Lung (tissue), 17 donors: ENCODE measurements at places on chromosomes 4 and X. TPM values are rescaled to one million over a fixed set of nuclear protein-coding genes. Genes with fewer than 3 reads are reported as not detected.

The XPNPEP2 gene
- 1.9 TPM for total RNA-seq

GRCh38 chrX:119605464-119606279 is 552 bp downstream of the NKRF start:
- H3K27ac ChIP-seq: peak overlapping the region; percentile 94
- no peaks in the 10 kb centered on the region for H3K27me3 ChIP-seq
- no peaks in the 10 kb centered on the region for H3K36me3 ChIP-seq

- H3K36me3 ChIP-seq: no peaks in the 10 kb centered on the region
- no peak for DNase-seq
- H3K27ac ChIP-seq: no peak overlapping the region
- no peaks in the 10 kb centered on the region for H3K4me1 ChIP-seq
These were observed 25.2 kb upstream of the SORCS2 start for GRCh38 chr4:7166981-7167700.

- H3K36me3 ChIP-seq: no peaks in the 10 kb centered on the region
- H3K4me3 ChIP-seq: no peak overlapping the region
- peaks cover 17% of the 10 kb centered on the region for H3K27me3 ChIP-seq
- DNase-seq: no peak
These were observed 16.0 kb upstream of the VSIG1 start for GRCh38 chrX:108028854-108029253.

DNA sequence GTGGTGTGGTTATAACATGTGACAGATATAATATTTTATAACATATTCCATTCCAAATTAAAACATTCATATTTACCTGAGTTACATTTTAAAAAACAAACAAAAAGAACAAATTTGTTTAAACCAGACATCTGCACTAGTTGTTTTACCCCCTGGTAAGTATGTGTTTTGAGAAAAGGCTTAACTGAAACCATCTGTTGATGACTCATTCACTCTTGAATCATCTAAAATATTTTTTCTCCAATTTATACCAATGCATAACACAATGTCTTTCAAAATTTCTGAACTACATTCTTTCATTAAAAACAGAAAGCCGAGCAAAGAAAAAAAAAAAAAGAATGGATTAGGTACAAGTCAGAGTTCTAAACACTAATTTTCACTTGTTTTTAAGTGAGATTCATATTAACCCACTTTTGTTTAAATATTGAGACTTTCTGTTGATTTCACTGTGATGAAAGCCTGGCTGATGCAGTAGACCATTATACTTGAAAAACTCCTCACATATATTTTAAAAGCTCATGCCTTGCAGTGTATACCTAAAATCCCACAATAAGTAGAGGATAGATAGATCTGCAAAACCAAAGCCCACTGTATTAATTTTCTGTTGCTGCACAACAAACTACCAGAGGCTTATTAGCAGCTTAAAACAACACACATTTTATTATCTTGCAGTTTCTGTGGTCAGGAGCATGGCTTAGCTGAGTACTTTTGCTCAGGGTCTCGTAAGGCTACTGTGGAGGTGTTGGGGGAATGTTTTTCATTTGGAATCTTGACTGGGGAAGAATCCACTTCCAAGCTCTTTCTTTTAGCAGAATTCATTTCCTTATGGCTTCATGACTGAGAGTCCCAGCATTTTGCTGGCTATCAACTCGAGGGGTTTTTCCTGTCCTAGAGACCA is 221.5 kb downstream of the PCDH18 start:
- H3K27me3 ChIP-seq: no peaks in the 10 kb centered on the region
- H3K36me3 ChIP-seq: no peaks in the 10 kb centered on the region
- H3K4me1 ChIP-seq: no peaks in the 10 kb centered on the region
- DNase-seq: peak; percentile 42

The IL2 gene
- 1.4 TPM for total RNA-seq

- no peaks in the 10 kb centered on the region for H3K36me3 ChIP-seq
- H3K27me3 ChIP-seq: no peaks in the 10 kb centered on the region
- H3K4me1 ChIP-seq: no peaks in the 10 kb centered on the region
- H3K27ac ChIP-seq: no peak overlapping the region
- no peak overlapping the region for H3K4me3 ChIP-seq
These were observed 21.2 kb upstream of the PDE6B start for GRCh38 chr4:604131-604530.

The SHOX gene
- total RNA-seq: not detected

DNA sequence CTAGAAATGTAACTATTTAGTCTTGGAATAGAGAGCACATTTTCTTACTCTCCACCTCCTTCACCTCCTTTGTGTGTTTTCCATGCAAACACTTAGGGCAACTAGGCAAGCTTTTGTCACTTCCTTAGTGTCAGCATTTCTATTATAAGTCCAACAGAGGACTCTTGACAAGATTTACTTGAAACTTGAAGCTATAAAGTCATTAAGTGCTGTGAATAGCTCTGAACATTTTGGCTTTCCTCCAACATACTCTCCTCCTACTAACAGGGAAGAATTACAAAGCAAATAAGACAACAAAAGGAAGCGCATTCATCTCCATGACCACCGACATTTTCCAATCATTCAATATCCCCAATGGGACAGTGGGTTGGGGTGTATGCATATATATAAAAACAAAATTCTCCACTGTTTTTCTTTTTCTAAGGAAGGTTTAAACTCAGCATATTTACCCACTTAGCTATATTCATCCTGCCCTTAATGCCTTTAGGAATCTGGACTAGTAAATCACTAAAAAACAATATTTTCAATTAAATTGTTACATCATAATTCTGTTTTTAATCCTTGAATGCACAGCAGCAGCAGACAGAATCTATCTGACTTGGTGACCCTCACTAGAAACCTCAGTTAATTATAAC is 264.6 kb downstream of the SNCA start:
- peak; percentile 44 for DNase-seq
- H3K4me3 ChIP-seq: no peak overlapping the region
- H3K27me3 ChIP-seq: no peaks in the 10 kb centered on the region

DNA sequence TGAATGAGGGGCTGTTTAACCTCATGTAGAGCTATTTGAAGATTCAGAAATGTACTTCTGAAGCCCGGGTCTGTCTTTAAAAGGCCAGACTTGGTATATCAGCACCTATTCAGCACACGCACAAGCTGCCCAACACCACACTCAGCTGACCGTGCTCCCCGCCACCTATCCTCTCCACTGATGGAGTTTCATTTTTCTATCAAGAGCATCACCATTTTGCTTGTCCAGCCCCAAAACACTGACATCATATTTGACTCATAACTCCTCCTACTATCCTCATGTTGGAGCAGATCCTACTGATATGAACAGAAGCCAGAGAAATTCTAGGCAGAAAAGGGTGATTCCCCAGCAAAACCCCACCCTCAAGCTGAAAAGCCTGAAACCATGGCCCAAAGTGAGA is 100.3 kb downstream of the SORBS2 start:
- no peak for DNase-seq
- no peak overlapping the region for H3K27ac ChIP-seq
- no peaks in the 10 kb centered on the region for H3K4me1 ChIP-seq

DNA sequence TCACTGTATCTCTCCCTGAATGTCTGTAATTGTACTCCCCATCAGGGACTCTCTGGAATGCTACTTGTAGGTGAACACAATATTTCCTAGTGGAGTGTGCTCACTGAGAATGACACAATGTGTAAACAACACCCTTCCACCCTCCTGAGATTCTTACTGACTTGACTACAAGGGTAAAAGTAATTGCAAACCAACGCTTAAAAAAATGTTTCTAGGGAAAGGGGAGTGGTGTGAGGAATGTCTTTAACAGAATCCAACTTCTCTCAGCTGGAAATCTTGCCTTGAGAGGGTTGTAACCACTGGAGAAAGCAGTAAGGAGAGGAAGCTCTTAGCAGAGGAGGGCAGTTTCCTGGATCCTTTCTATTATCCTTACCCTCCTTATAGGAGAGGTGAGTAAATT is 5.1 kb upstream of the RAPGEF2 start:
- H3K4me3 ChIP-seq: no peak overlapping the region
- H3K27me3 ChIP-seq: no peaks in the 10 kb centered on the region
- no peaks in the 10 kb centered on the region for H3K4me1 ChIP-seq

GRCh38 chrX:10892621-10893225 is 218.4 kb upstream of the HCCS start:
- H3K27me3 ChIP-seq: peaks cover 4% of the 10 kb centered on the region
- no peak for DNase-seq
- H3K36me3 ChIP-seq: no peaks in the 10 kb centered on the region
- no peak overlapping the region for H3K4me3 ChIP-seq
- H3K4me1 ChIP-seq: no peaks in the 10 kb centered on the region

DNA sequence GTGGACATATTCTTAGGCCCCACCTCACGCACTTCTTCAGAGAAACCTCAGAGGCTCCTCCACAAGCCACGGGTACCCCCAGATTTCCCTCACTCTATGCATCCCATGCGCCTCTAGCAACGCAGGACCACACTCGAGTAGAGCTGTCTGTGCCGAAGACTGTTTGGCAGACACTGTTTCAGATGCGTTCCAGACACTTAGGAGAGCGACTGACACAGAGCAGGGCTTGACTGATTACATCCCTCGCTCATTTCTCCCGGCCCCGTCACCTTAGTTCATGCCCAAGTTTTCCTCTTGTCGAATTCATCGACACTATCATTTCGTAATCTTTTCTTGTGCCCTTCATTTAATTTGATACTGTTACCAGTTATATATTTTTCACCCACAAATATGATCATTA is 15.0 kb downstream of the SORBS2 start:
- H3K4me1 ChIP-seq: peaks cover 2% of the 10 kb centered on the region
- no peak for DNase-seq

DNA sequence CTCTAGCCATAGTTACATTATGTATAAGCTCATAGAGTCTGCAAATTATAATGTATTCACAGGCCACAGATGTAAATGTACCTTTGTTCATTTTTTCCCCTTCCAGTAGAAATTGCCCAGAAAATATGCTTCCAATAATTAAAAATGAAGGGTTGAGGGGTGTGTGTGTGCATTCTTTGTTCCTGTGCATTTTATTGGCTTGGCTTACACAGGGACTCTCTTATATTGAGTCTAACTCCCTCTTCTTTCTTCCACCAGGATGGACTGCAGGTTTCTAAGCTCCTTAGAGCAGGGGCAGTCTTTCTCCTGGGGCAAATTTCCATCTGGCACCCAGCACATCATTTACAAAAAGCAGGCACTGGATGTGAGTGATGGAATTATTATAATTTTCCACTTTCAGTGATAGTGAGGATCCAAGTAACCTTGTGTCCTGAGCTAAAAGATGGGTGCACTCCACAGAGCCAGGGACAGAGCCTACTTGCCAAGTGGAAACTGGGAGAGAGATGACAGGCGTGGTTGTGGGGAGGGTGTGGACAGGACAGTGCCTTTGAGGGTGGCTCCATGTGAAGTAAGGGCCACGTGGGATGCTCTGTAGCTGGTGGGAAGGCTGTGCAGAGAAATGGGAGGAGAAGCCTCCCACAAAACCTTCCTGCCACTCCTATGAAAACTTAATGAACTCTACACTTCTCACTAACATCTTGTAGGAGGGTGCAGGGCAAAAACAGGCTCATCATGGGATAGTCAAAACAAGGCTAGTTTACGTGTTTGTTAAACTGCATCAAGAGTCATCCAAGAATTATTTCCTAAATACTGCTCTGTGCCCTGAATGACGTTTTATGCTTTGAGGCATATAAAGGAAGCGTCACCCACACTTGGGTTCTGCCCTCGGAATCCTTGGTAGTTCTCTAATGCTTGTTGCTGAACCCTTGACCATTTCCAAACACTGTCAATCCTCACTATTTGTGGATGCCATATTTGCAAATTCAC is 16.0 kb downstream of the IGFBP7 start:
- H3K4me3 ChIP-seq: no peak overlapping the region
- peaks cover 16% of the 10 kb centered on the region for H3K4me1 ChIP-seq
- no peaks in the 10 kb centered on the region for H3K36me3 ChIP-seq
- no peak for DNase-seq
- H3K27ac ChIP-seq: no peak overlapping the region
- H3K27me3 ChIP-seq: no peaks in the 10 kb centered on the region

- no peaks in the 10 kb centered on the region for H3K27me3 ChIP-seq
- no peak overlapping the region for H3K27ac ChIP-seq
- H3K36me3 ChIP-seq: no peaks in the 10 kb centered on the region
- no peak for DNase-seq
- H3K4me1 ChIP-seq: no peaks in the 10 kb centered on the region
- H3K4me3 ChIP-seq: no peak overlapping the region
These were observed 445.9 kb downstream of the TLL1 start for GRCh38 chr4:166318810-166319525.

- H3K27ac ChIP-seq: no peak overlapping the region
- no peak overlapping the region for H3K4me3 ChIP-seq
- DNase-seq: no peak
- no peaks in the 10 kb centered on the region for H3K4me1 ChIP-seq
These were observed 17.1 kb downstream of the AFP start for GRCh38 chr4:73452953-73453700.

- no peak overlapping the region for H3K27ac ChIP-seq
- no peaks in the 10 kb centered on the region for H3K36me3 ChIP-seq
- H3K4me1 ChIP-seq: no peaks in the 10 kb centered on the region
- no peaks in the 10 kb centered on the region for H3K27me3 ChIP-seq
These were observed 67.4 kb upstream of the WDR1 start for GRCh38 chr4:10184041-10184440.

The AMBN gene
- total RNA-seq: not detected

The APBB2 gene
- 99.0 TPM for total RNA-seq

DNA sequence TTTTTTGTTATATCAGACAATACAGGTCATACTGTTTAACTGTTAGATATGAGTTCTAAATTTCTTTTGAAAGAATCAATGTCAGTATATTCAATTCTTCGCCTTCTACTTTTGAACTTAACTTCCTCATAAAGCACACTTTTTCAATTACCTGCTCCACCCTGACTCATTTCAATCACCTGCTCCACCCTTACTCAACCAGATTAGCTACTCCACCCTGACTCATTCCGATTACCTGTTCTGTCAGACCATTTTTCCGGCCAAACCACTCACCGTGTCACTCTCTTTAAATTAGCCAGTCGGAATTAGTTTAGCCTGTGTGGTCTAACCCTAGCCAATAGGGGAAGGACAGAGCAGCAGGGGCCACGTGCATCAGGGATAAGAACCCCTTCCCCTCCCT is 751.8 kb upstream of the POU3F4 start:
- no peak overlapping the region for H3K4me3 ChIP-seq
- no peaks in the 10 kb centered on the region for H3K36me3 ChIP-seq
- no peaks in the 10 kb centered on the region for H3K4me1 ChIP-seq
- H3K27ac ChIP-seq: no peak overlapping the region
- no peaks in the 10 kb centered on the region for H3K27me3 ChIP-seq

GRCh38 chrX:112849016-112849415 is 8.4 kb upstream of the AMOT start:
- H3K4me1 ChIP-seq: no peaks in the 10 kb centered on the region
- peak; percentile 14 for DNase-seq
- H3K4me3 ChIP-seq: no peak overlapping the region
- no peak overlapping the region for H3K27ac ChIP-seq

The MAGEB1 gene
- total RNA-seq: not detected

The FAM9B gene
- total RNA-seq: not detected

GRCh38 chr4:4694296-4694772 is 152.5 kb upstream of the STX18 start:
- peaks cover 14% of the 10 kb centered on the region for H3K4me1 ChIP-seq
- peak; percentile 89 for DNase-seq
- H3K27ac ChIP-seq: no peak overlapping the region

GRCh38 chr4:16860516-16860915 is 37.9 kb downstream of the LDB2 start:
- no peak for DNase-seq
- no peak overlapping the region for H3K4me3 ChIP-seq
- peak overlapping the region; percentile 5 for H3K27ac ChIP-seq
- H3K27me3 ChIP-seq: no peaks in the 10 kb centered on the region

GRCh38 chr4:40856840-40857362 is 107.1 kb downstream of the NSUN7 start:
- no peak overlapping the region for H3K4me3 ChIP-seq
- H3K27ac ChIP-seq: no peak overlapping the region

- peaks cover 19% of the 10 kb centered on the region for H3K36me3 ChIP-seq
- H3K27me3 ChIP-seq: no peaks in the 10 kb centered on the region
- H3K4me1 ChIP-seq: no peaks in the 10 kb centered on the region
These were observed 19.3 kb downstream of the DCTD start for GRCh38 chr4:182897601-182898478.

The STX18 gene
- total RNA-seq: 34.1 TPM
